ACHN (cell line): ENCODE measurements at places on chromosomes 7 and 10.

DNA sequence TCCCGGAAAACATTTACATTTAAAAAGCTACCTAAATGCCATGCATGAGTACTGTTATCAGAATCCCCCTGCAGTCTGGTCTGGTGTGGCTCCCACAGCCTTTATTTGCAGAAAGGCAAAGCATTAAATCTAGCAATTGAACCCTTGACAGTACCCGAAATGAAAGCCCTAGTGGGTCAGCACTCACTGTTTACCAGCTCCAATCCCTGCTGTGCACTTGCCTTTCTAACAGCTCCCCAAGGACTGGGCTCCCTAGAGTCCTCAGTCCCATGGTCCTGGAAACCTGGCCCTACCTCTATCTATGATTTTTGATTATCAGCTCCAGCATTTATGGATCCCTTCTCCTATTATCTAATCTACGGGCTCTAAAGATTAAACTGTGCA lies 1.9 kb upstream of the MACC1 start:
- DNase-seq: no peak

- DNase-seq: no peak
These were observed 172.5 kb downstream of the ARHGAP21 start for GRCh38 chr10:24551161-24551560.

- peak; percentile 64 for DNase-seq
These were observed 1.9 kb upstream of the CYP26A1 start for GRCh38 chr10:93071674-93072224.

DNA sequence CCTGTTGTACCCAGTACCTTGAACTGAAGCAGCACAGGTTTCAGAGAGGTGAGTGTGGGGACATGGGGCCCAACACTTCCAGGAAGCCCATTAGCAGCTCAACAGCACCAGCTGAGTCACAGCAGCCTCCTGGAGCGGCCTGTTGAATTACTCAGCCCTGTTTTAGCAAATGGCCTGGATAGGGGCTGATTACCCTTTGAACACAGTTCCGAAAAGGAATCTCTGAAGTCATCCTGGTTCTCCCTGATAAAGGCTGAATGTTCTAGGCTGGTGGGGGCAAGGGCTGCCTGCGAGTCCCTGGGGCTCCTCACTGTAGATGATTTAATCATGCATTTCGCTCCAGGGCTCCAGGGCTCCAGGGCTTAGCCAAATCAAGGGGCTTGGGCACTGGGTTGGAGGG lies 287.5 kb downstream of the GRID1 start:
- peak; percentile 11 for DNase-seq

DNA sequence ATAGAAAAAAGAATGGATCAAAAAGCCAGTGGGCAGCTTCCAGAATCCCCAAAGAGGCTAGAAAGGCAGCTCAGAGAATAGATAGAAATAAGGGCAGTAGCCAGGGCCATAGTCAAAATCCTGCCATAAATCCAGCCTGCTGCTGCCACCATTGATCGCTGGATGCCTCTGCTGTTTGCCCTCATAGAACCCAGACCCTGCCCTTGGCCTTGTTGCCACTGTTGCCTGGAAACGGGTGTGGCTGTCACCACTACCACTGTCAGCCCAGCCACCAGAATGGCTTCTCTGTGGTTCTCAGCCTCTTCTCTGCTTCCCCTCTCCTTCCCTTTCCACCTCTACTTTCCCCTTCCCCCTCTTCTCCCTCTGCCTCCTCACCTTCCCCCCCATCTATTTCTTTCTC lies 57.8 kb downstream of the HHEX start:
- no peak for DNase-seq

- no peak for DNase-seq
These were observed 57.3 kb downstream of the NRP1 start for GRCh38 chr10:33277135-33277536.
